CD8-positive, alpha-beta T cell (primary cell): ENCODE measurements at places on chromosomes 11 and 22.

GRCh38 chr11:105611572-105612441 is 1.9 kb downstream of the GRIA4 start:
- no peak for DNase-seq

DNA sequence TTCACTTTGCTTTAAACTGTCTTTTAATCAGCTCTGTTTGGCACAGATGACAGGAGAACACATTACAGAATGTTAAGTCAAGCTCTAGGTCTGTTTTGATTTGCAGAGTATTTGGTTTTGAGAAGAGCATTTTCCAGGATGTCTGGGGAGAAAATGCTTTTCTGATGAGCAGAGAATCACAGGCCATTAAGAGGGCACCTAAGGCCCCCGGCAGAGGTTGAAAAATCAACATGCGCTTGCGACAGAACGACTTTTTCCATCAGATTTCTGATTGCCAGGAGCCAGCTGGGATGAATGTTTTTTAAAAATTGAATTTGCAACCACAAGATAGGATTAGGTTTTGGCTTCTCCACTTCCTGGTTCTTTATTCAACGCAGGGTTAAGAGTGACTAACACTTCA is 304.5 kb downstream of the JRKL start:
- no peak for DNase-seq

DNA sequence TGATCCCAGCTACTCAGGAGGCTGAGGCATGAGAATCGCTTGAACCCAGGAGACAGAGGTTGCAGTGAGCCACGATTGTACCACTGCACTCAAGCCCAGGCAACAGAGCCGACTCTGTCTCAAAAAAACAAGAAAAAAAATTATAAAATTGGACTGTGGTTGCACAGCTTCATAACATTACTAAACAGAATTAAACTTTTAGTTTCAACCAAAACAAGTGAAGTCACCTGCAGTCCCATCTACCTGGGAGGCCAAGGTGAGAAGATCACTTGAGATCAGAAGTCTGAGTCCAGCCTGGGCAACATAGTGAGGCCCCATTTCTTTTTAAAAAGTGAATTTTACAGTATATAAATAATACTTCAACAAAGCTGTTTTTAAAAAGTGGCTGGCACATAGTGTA is 47.8 kb upstream of the CD5 start:
- DNase-seq = no peak

- no peak for DNase-seq
Measured at GRCh38 chr11:5967708-5968107, 586 bp downstream of the OR56A5 start.

- DNase-seq = no peak
Measured at GRCh38 chr11:117221775-117222517, 9.9 kb downstream of the PCSK7 start.

DNA sequence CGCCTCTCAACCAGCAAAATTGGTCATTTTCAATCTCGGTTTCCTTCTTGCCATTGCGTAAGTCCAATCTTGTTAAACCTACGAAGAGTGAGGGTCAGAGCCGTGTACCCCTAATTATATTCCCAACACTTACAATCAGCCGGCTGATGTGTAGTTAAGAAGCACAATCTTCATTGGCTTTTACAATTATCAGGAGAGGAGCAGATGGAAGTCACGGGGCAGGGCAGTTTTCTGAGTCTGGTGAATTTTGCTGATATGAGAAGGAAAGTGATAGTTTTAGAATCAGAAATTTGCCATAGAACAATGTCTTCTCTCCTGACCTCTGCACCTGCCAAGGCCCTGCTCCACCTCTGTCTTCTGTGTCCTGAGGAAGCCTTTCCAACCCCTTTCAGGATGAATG is 35.0 kb upstream of the ATXN10 start:
- DNase-seq = no peak

GRCh38 chr11:116857316-116857715 is 19.9 kb upstream of the APOA1 start:
- DNase-seq = no peak

DNA sequence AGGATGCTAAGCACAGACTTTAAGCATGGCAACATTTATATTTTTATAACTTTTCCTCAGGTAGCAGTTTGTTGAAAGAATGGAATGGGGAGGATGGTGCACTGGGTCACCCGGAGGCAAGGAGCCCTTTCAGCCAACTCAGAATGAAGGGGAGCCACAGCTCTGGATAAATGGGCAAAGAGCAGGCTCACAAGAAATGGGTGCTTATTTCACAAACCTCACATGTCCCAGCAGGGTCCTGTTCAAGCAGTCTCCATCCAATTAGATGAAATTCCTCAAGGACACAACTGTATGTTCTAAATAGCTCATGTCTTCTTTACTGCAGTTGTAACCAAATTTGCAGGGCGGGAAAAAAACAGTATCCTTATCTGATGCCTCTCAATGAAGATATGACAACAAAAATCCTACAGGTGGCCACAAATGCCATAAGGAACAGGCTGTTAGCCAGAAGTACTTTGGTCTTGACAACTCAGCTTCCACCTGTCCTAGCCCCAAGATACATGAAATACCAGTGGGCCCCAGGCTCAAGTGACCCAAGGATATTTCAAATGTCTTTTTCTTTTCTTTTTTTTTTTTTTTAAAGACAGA is 48.2 kb downstream of the MAPK1 start:
- no peak for DNase-seq

- DNase-seq = no peak
Measured at GRCh38 chr11:75583718-75584658, 21.9 kb downstream of the SERPINH1 start.

DNA sequence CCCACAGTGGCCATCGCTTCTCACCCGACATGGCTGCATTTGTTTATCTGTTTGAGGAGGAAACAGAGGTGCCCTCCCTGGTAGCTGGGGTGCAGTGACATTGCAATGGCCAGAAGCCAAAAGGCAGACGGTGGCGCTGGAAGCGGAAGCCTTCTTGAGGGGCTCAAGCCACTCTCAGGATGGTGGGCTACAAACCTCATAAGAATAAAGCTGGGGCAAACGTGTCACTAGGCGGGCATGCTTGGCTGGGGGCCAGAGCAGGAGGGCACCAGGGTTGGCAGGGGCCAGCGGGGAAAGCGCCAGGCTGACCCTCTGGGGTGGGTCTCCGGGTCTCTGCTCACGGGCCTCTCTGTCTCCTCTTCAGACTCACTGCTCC is 12.6 kb downstream of the TNNT3 start:
- no peak for DNase-seq

- no peak for DNase-seq
Measured at GRCh38 chr11:44398266-44399030, 88.5 kb upstream of the ALX4 start.
